Hindlimb muscle (tissue), 1 donor: ENCODE measurements at places on chromosomes 5 and 9. TPM values are rescaled to one million over a fixed set of nuclear protein-coding genes. Genes with fewer than 3 reads are reported as not detected.
A peak's percentile ranks its signal among the peaks of the same experiment; 100 is the strongest.

DNA sequence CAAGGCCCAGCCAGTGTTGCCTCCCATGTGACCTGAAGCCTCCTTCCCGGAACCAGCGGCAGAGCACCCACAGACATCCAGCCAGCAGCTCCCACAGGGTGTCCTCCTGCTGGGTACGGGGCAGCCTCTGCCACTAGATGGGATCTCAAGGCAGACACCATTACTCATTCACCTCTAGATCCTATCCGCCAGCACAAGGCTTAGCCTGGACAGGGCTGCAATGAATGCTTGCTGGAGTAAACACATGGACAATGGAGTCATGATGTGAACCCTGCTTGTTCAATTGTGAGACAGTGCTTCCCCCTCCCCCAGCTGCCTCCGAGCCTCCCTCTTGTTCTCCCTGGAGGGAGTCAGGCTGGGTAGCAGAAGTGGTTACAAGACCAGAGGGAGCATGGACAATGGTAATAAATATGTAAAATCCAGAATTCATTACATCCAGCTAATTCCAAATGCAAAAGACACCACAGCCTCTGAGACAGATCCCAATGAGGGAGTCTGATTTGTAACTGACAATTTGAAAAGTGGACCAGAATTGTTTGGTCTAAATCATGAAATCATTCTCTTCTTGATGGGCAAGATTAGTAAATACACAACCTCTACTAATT is 132.0 kb downstream of the CRB2 start:
- DNase-seq, result no peak

- DNase-seq, result no peak
These were observed 2.6 kb downstream of the SELENOP start for GRCh38 chr5:42808888-42809611.

- DNase-seq, result no peak
These were observed 106.4 kb upstream of the PPP1R26 start for GRCh38 chr9:135373151-135373685.

DNA sequence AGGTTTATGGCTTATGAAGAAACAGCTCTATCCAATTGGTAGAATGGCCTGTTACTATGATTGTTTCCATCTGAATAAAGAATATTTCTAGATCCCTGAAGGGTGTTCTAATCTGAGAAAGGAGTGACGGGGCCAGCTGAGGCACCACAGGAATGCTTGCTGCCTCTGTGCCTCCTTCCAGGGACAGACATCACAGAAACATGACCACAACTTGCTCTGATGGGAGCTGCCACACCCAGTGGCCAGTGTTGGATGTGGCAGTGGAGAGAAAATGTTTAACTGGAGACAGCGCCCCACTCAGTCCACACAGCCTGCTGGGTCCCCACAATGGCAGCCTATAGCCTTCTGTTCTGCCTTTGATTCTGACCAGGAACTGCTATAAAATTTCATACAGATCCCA is 38.6 kb upstream of the TESK1 start:
- DNase-seq, result no peak

DNA sequence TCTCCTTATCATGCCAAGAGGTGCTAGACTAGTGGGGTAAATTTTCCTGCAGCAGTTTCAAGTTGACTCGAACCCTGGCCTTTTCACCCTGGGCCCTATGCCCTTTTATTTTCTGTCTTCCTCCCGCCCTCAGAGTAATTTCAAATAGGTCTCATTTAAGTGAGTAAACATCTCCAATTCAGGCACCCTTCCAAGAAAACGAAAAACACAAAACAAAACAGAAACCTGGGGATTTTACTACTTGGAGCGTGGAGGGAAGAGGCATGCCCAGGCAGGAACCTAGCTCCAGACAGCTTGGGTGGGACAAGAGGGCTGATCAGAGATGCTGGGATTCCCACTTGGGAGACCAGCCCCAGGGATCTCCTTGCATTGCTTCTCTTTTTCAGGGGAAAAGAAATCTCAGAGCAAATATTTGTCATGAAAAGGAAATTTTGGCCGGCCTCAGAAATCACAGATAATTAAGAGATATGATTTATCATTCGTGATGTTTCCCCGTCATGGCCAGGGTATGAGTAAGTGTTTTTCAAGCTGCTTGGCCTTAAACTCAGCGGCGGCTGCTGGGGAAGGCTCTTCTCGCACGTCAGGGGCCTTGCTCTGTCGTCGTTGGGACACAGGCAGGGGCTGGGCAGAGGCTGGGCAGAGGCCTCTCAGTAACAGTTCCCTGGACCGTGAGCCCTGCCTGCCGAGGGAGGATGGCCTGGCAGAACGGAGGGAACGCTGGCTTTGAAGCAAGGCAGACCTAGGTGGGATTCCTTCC is 248.6 kb upstream of the KLF4 start:
- peak; percentile 69 for DNase-seq

- no peak for DNase-seq
These were observed 228.6 kb upstream of the ARRDC3 start for GRCh38 chr5:91611746-91612145.

DNA sequence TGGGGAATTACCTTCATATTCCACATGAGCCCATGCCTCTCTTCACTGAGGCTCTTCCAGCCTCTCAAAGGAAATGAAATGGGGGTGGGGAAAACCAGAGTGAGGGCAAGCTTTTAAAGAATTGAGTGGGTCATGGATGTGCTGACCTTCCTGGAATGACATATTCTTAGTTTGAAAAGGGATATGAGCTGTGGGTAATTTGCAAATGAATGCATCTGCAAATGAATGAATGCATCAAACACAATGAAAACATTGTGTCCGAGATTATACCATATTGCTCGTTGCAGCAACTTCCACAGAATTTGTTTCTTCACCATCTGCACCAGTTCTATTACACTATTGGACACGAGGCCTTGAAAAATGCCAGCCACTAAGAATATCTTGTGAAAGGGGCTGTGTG is 198.6 kb upstream of the CDH6 start:
- no peak for DNase-seq

GRCh38 chr5:9500193-9500592 is 45.7 kb downstream of the SEMA5A start:
- DNase-seq, result no peak

GRCh38 chr5:171897231-171897630 is 109.2 kb downstream of the FBXW11 start:
- DNase-seq, result no peak

The EIF4EBP3 gene
- 8.6 TPM for polyA plus RNA-seq

The MZB1 gene
- polyA plus RNA-seq, result 0.53 TPM
